Skeletal muscle cell (primary cell): ENCODE measurements at places on chromosomes 13 and 19.

GRCh38 chr13:66113882-66114526, 1116.1 kb downstream of the PCDH9 start:
- peak; percentile 15 for DNase-seq

- no peak for DNase-seq
Observed at GRCh38 chr13:99408703-99409000, 92.6 kb upstream of the TM9SF2 start.

DNA sequence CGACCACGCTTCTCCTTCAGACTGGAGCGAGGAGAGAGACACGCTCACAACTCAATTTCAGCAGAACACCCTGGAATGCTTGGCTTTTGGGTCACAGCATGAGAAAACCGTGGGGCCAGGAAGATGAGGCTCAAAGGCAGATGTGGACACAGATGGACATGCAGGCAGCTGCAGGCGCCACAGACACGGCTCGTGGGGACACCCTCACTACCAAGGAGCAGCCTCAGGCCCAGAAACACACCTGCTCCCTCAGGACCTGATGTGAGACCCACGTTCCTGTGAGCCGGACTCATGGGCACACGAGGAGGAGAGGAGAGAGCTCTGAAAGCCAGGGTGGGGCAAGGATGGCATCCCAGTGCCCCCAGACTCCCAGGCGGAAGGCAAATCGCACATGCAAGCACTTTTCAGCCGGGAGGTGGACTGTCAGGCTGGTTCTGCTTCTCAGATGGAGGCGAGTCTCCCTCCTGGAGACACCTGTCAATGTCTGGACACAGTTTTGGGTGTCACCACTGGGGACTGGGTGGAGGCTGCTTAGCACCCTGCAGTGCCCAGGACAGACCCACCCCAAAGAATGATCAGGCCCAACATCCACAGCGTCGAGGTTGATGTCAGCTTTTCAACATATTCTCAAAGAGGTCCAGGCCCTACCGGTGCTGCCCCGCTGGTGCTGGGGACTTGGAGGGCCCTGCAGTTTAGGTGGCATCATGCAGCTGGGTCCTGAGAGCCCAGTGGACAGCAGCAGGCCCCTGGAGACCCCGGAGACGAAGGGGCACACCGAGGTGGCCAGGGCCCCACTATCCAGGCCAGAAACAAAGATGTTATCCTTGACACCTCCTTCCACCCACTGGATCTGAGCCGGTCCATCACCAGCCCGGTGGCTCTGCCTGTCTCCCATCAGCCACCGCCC, 2.3 kb downstream of the ABHD17A start:
- no peak for DNase-seq

GRCh38 chr19:38425810-38426466, at the start of gene RASGRP4:
Gene RASGRP4 (minus strand): TSS chr19:38426219. CDS start chr19:38426091, 128 bp downstream.
- DNase-seq: no peak

- DNase-seq: peak; percentile 45
Observed at GRCh38 chr13:44068737-44069136, 189.0 kb downstream of the LACC1 start.

GRCh38 chr13:106597749-106598395, 29.9 kb upstream of the ARGLU1 start:
- no peak for DNase-seq

DNA sequence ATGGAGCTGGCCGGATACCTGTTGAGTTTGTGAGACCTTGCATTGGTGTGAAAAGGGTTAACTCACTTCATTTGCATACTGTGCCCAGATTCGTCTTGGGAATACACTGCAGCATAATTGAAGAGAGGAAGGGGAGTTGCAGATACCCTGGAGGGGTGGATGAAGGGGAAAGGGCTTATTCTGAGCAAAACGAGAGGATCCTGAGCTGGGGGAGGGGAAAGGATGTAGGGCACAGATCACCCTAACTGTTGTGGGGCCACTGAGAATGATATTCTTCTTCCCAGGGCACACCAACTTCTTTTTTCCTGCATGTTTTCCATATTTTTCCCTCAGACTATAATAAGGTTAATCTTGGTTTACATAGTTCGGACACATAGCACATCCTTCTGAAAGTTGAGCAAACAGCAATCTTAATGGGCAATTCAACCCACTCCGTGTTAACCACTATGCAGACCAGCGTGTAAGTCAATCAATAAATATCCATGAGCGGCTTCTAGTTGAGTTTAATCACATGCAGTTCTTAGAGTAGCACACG, 11.7 kb upstream of the PTPRS start:
- no peak for DNase-seq
